ENCODE measurements at places on chromosomes 13 and 19. TPM values are rescaled to one million over a fixed set of nuclear protein-coding genes. Genes with fewer than 3 reads are reported as not detected.

GRCh38 chr13:98505217-98505616, 71.7 kb downstream of the STK24 start:
- no peaks in the 10 kb centered on the region for H3K27me3 ChIP-seq
- DNase-seq, result no peak
- H3K27ac ChIP-seq, result peak overlapping the region; percentile 41
- H3K4me1 ChIP-seq, result peaks cover 56% of the 10 kb centered on the region

The DIS3 gene
- total RNA-seq, result 44.4 TPM

The PGLYRP2 gene
- not detected for total RNA-seq

DNA sequence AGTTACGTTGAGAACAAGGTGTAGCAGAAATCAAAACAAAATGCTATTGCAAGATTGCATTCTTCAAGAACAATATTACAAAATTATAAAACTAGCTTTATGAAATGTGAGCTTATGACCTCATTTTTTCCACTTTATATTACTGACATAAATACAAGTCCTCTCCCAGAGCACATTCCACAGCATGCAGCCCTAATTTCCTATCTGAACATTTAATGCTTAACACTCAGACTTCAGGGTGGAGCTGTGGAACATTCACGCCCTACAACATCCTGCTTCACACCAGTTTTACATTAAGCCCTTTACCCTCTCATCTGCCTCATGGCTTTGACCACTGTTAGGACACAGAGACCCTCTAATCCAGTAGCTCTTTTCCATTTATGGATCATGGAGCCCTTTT, 65.5 kb downstream of the EPSTI1 start:
- peaks cover 6% of the 10 kb centered on the region for H3K36me3 ChIP-seq
- peak; percentile 1 for DNase-seq
- H3K27me3 ChIP-seq, result no peaks in the 10 kb centered on the region

The PRR20B gene
- total RNA-seq, result not detected
